Stimulated activated CD8-positive, alpha-beta memory T cell treated with anti-CD3 and anti-CD28 coated beads, Interleukin-2, amount 100 ng/mL, for 1 hour (primary cell): ENCODE measurements at places on chromosomes 6 and 20.

DNA sequence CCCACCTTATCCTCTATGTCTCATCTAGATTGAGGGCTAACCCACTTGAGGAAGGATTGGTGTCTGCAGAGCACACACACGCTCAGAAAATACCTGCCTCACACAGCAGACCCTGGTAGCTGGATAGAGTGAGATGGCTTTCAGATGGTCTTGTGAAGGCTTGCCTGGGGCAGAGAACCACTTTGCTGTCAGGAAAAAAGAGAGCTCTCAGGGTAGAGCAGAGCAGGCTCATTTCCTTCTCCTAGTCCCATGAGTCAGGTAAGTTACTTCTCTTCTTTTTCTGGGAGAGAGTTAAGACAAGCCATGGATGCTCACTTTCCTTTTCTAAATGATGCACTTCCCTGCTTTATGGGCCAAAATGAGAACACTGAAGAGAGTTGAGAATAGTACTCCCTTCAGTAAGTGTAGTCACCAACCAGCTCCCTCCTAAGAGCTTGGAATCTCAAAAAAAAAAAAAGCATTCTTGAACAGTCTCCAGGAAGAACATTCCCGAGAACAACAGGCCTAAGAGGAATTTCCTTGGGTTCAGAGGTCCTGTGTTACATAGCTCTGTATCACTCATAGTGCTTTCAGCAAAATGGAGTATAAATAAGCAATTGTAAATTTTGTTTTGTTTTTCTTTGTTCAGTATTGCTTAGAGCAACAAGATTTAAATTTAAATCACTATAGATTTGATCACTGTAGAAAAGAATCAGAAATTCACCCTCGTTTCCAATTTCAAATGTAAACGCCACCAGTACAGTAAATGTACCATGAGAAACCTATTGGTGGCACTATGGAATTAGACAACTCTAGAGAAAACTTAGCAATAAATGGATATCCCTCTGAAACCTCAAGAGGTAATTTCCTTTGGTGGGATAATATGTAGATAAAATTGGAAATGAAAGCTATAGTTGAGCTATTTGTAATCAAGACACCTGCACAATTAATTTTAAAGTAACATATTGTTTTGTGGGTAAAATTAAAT, 530.3 kb downstream of the RFPL4B start:
- no peak for DNase-seq

DNA sequence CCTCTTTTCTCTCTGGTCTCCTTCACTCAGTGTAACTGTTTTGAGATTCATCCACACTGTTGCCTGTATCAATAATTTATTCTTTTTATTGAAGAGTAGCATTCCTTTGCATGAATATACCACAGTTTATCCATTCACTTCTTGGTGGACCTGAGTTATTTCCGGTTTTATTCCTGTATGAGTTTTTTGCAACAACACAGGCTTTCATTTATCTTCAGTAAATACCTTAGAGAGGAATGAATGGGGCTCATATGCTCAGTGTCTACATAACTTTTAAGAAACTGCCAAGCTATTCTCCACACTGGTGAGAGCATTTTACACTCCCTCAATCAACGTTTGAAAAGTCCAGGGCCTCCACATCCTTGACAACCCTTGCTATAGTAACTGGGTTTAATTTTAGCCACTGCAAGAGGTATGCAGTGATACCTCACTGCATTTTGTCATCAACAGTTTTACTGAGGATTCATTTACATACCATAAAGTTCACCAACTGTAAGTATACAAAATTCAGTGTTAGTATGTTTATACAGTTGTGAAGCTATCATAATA, 154.6 kb downstream of the PDE10A start:
- DNase-seq, result no peak

DNA sequence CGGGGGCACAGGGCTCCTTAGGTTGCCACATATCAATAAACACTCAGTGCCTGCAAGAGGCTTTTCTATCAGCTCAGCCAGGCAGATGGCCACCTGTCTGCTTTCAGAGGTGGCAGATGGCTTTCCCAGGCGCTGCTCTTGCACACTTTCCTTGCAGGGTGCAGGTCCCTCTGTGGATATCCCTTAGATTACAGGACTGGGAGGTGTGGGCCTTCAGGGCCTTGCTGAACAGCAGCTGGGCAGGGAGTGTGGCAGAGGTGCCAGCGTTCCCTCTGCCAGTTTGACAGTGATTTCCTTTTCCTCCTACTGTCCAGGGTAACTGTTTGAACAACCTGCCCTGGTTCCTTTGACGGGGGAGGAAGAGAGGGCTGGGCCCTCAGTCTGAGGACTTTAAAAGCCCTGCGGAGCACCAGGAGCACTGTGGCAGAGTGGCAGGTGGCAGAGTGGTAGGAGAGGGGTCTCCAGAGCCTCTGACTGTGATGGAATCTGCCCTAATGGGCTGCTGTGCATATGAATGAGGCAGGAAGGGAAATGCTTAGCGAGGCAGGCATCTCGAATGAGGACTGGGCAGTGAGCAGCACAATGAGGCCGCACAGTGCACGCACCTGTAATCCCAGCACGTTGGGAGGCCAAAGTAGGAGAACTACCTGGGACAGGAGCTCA, 34.2 kb downstream of the ABHD12 start:
- DNase-seq, result no peak

GRCh38 chr6:128337619-128338018, 182.8 kb downstream of the PTPRK start:
- DNase-seq, result no peak

DNA sequence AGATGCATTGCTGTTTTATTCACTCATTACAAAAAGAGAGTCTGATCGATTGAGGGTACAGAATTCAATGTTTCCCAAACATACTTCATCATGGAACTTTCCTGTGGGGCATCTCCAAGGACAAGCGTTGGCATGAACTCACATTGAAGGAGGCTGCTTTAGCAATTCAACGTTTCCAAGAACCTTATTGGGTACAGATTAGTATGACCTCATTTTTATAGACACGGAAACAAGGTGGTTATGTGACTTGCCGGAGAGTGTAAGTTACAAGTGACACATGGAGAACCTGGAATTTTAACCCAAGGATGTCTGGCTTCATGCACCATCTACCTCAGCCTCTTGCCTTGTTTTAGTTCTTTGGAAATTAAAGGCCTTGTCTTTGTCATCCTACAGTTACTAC, 8.8 kb downstream of the GPR31 start:
- DNase-seq, result no peak

- DNase-seq, result no peak
Observed at GRCh38 chr6:97222903-97223302, 60.1 kb downstream of the MMS22L start.

DNA sequence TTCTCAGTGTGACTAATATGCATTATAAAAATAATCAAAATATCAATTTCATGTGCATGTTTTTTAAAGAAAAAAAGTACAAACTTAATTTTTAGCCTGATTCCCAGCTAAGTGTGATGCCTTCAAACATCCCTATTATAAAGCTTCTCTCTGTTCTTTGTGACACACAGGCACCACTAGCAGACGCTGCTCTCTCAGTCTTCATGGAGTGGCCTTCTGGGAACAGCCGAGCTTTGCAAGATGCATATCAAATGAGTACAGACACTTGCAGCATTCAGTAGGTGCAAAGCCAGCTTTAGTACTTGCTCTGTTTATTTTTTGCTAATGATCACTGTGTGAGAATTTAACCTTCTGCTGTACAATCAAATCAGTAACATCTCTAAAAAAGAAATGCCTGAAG, 340.0 kb downstream of the ADGRB3 start:
- DNase-seq, result no peak

GRCh38 chr6:123769431-123769830, 34.2 kb upstream of the NKAIN2 start:
- DNase-seq, result no peak

- no peak for DNase-seq
Observed at GRCh38 chr20:3820901-3821727, 767 bp downstream of the AP5S1 start.

DNA sequence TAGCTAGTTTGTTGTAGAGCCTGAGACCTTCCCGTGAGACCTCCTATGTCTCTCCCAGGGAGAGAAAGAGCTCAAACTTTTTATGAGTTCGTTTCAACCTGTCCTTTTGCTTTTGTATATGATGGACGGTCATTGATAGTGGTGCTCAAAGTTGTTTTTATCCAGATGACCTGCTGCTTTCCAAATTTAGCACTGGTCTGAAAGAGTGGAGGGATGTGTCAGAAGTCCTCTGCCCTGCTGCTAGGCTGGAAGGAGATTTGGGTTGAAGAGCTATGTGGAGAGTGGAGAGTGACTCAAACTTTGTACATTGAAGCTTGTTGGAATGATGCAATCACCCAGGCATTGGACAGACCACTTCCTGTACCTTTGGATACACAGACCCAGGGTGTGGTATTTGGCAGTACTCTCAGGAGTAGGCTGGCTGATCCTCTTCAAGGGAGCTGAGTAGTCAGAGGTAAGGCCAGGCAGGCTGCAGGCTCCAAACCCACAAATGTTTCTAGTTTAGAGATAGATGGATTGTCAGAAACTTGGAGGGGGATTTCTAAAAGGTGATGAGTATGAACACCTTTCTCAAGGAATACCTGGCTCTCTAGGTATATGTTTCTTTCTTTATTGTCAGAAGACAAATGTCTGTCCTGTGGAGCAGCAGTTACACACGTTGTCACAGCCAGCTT, 49.4 kb upstream of the RREB1 start:
- DNase-seq, result no peak

GRCh38 chr20:37341632-37342031, 4.3 kb upstream of the SRC start:
- no peak for DNase-seq

DNA sequence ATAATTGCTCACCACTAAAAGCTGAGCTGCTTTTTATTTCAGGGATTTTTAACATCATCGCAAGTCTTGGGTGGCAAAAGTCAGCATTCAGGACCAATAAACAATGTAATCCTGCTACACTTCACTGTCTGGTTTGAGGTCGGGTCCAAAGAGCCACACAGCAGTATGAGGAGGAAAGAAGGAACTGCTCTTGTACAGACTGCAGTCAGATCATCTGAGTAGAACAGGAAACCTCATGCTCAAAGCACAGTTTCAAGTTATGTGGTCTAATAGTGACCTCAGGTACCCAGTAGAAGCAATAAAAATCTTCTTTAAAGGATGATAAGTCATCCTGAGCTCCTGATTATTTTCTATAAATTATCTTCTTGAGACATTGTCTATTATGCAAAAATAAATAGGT, 211.4 kb downstream of the FUT9 start:
- no peak for DNase-seq

DNA sequence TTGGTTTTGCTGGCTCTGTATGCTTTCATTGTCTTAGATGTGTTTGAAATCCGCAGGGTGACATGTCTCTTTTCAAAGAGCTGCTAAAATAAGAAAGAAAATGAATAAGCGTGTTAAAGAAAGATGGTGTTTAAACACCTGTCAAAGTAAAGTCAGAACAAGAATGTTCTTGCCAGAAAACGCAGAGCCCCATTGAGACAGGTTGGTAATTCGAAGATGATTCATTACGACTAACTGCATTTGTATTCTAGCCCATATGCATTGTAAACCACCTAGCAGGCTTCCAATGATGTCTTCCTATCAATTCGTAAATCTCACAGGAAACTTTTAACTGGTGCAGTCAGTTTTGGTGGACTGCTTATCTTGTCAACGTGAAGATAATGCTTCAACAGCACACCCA, 16.8 kb downstream of the PHACTR2 start:
- no peak for DNase-seq

DNA sequence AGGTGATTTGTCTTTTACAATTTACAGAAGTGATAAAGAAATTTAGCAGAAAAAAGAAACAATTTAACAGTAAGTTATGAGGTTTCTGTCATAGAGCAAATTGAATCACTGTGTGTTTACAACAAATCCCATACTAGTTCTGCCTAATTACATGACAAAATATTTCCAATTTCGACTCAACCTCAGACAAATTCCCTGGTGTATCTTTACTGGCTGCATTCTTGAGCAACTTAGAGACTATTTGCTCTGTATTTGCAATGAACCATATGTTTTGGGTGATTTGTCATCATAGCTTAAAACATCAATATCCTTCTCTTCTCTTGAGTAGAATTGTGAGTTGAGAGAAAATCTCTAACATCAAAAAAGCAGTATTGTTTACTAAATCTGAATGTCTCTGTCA, 128.7 kb downstream of the SIM1 start:
- no peak for DNase-seq

DNA sequence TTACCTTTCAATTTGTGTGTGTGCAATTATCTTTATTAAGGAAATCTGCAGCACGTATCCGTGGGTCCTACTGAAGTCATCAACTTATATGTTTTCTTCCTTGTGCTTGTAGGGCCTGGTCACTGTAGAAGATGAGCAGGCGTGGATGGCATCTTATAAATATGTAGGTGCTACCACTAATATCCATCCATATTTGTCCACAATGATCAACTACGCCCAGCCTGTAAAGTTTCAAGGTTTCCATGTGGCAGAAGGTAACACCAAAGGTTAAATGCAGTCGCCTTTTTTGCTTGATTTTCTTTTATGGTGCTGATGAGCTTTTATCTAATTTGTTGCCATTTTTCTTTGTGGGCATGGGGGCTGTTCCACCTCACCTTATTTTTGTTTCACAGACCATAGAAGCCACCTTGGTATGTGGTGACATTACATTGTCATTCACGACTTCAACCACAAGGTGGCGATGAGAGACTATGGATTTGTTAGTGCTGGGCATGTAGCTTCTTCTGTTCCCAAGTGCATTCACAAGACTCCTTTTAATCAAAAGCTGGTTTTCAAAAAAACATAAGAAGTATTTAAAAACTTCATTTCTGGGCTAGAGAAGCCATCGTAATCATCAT, 106.5 kb upstream of the LAMP5 start:
- no peak for DNase-seq

DNA sequence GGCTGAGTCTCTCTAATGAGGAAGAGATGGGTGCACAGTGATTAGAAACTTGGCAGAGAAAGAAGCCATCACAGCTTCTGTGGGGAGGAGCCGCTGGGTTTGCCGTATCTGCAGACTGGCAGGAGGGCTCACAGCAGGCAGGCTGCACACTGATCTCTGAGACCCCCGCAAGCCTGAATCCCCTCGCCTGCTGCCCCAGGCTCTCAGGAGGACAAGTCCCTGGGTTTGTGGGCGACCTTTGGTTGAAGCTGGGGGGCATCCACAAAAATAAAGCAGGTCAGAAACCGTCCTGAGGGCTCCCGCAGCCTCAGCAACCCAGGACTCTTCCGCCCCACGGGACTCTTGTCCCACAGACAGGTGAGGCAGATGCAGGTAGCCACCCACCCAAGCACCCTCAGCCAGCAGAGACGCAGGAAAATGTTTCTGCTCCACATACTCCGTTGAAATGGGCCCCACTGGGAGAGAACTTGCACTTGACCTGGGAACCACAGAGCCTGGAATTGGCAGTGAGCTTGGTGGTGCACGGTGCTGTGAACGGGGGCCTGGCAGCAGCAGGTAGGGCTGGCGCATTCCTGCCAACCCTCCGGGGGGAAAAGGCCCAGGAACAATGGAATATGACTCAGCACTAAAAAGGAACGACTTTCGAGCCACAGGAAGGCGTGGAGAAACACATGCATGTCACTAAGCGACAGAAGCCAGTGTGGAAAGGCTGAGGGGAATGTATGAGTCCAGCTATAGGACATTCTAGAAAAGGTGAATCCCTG, 89.9 kb downstream of the YTHDF1 start:
- DNase-seq, result no peak

GRCh38 chr6:147238164-147238563, 33.9 kb downstream of the STXBP5 start:
- DNase-seq, result no peak

GRCh38 chr6:63783096-63783495, 147.5 kb downstream of the PHF3 start:
- no peak for DNase-seq
